ENCODE measurements at places on chromosomes 16 and 17. TPM values are rescaled to one million over a fixed set of nuclear protein-coding genes. Genes with fewer than 3 reads are reported as not detected.

GRCh38 chr16:12341423-12341822 is 364.9 kb downstream of the SNX29 start:
- no peak for DNase-seq

DNA sequence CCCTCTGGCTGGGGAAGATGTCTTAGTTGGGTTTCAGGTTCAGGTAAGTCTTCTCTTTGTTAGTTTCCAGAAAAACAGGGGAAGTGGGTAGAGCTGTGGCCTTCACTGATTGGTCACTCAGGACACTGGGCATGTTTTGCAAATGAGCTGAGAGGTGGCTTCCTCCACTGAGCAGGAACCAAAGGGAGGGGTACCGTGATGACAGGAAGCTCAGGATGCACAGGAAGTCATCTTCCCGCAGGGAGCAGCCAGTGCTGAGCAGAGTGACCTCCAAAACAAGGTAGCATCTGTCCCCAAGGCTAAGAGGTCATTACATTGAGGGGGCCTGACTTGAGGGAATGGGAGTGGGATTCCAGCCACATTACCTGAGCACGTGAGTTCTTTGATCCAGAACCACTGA is 5.6 kb downstream of the NT5C start:
- no peak for DNase-seq

Gene KRT31
- not detected for total RNA-seq

Gene CDRT15
- total RNA-seq = not detected

Gene KRTAP17-1
- total RNA-seq = not detected

Gene SNAI3
- total RNA-seq = 2.8 TPM

Gene CDH15
- total RNA-seq = not detected

- DNase-seq = no peak
Measured at GRCh38 chr17:58786586-58787295, 31.1 kb downstream of the PPM1E start.

Data from CD8-positive, alpha-beta memory T cell (primary cell).